ENCODE measurements at places on chromosomes 3 and 15. TPM values are rescaled to one million over a fixed set of nuclear protein-coding genes. Genes with fewer than 3 reads are reported as not detected.

RBPMS2 gene
- 8.3 TPM for total RNA-seq

DBR1 gene
- total RNA-seq, result 24.8 TPM

ZMYND10 gene
- 0.27 TPM for total RNA-seq

DCLK3 gene
- not detected for total RNA-seq

ZNF609 gene
- total RNA-seq, result 57.8 TPM

P2RY1 gene
- 16.0 TPM for total RNA-seq

EPHB3 gene
- 6.0 TPM for total RNA-seq

WDR93 gene
- total RNA-seq, result 1.0 TPM

C15orf62 gene
- 1.1 TPM for total RNA-seq

ZNF80 gene
- not detected for total RNA-seq

CCDC54 gene
- not detected for total RNA-seq

GTPBP8 gene
- total RNA-seq, result 43.7 TPM

- no peaks in the 10 kb centered on the region for H3K36me3 ChIP-seq
- no peak overlapping the region for H3K27ac ChIP-seq
- H3K4me1 ChIP-seq, result no peaks in the 10 kb centered on the region
- no peaks in the 10 kb centered on the region for H3K27me3 ChIP-seq
- H3K4me3 ChIP-seq, result no peak overlapping the region
Observed at GRCh38 chr3:117586161-117586560, 876.6 kb downstream of the TUSC7 start.

GRCh38 chr3:55697177-55697865 is 210.2 kb upstream of the WNT5A start:
- no peaks in the 10 kb centered on the region for H3K36me3 ChIP-seq
- no peak overlapping the region for H3K27ac ChIP-seq
- H3K4me3 ChIP-seq, result no peak overlapping the region
- H3K27me3 ChIP-seq, result no peaks in the 10 kb centered on the region
- H3K4me1 ChIP-seq, result no peaks in the 10 kb centered on the region
- DNase-seq, result no peak

DNA sequence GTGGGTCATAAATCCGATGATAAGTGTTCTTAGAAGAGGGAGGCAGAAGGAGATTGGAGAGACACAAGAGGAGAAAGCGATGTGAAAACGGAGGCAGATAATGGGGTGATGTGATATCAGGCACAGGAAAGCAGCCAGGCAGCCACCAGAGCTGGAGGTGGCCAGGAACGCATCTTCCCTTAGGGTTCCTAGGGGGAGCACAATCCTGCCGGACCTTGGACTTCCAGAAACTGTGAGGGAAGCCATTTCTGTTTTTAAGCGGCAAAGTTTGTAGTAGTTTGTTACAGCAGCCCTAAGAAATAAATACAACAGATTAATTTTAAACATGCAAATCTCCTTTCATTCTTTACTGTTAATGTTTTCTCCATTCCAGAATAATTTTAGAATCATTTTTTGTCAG is 259.9 kb upstream of the TMC3 start:
- no peaks in the 10 kb centered on the region for H3K36me3 ChIP-seq
- no peak overlapping the region for H3K27ac ChIP-seq
- H3K4me1 ChIP-seq, result no peaks in the 10 kb centered on the region
- H3K4me3 ChIP-seq, result no peak overlapping the region
- no peaks in the 10 kb centered on the region for H3K27me3 ChIP-seq

DNA sequence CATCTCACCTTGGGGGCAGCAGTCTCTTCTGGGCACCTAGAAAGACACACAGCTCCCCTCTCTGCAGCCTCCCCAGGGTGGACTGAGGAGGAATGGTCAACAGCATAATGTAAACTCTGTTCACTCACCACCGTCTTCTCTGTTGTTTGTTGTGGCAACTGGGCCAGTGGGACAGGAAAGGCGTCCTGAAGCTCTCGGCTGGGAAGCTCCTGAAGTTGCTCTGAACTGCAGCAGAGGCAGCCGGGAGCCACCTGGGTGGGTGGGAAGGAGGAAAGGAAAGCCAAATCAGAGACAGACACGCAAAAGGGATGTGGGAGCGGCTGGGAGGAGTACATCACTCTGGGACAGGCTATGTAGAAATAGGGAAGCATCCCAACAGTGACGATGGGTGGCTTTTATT is 52.7 kb downstream of the MYLK start:
- no peaks in the 10 kb centered on the region for H3K36me3 ChIP-seq
- no peak overlapping the region for H3K4me3 ChIP-seq
- H3K27ac ChIP-seq, result no peak overlapping the region
- no peaks in the 10 kb centered on the region for H3K4me1 ChIP-seq
- no peak for DNase-seq

DNA sequence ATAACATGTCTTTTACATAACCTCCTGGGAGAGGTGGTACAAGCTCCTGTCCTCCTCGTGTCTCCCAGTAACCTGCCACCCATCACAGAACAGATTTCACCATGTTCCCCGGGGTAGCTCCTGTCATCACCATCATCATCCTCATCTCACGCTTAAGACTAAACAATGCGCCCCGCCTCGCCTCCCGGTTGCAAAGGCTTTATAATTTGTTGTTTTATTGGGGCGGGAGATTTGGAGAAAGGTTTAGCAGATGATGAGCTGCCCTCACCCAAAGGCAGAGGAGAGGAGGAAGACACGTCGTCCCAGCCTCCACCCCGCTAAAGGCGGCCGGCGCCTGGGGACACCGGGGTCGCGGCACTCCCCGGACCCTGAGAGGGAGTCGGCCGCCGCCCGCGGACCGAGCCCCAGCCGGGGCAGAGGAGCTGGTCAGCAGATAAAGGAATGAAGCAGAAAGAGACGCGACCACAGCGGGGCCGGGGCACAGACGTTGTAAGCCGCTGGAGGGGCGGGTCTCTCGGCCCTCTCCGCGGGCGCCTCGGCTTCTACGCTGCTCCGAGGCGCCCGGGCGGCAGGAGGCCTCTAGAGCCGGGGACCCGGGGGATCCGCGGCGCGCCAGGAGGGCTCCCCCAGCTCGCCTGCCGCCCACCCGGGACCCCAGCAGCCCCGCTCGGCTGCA is 589 bp downstream of the HERC1 start:
- H3K4me3 ChIP-seq, result peak overlapping the region; percentile 86
- no peaks in the 10 kb centered on the region for H3K4me1 ChIP-seq
- DNase-seq, result peak; percentile 22
- no peaks in the 10 kb centered on the region for H3K36me3 ChIP-seq
- H3K27ac ChIP-seq, result peak overlapping the region; percentile 94
- no peaks in the 10 kb centered on the region for H3K27me3 ChIP-seq

DNA sequence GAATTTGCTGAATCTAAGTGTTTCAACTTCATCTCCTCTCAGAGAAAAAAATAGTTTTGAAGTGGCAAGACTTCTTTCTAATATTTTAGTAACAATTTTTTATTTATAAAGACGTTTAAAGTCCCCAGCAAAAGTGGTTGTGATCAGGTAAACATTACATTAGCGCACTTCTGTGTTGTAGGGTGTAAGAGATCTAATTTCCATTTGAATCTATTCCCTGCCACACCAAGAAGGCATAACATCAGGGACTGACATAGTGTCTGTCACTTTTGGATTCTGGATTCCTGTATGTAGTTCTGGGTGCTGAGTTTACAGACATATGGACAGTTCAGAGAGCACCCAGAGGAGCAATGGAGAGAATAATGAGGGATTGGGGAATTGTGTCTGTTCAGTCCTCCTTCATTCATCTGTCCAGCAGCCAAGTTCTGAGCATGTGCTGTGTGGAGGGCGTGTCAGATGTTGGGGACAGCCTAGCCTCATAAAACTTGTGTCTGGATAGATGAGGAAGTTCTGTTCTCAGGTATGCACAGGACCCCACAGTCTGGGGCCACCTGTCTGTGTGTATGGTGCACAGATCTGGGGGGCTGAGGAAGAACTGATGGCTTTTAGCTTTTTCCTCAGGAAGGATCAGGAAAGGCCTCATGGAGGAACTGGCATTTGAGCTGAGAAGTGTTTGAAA is 65.6 kb downstream of the MAP2K5 start:
- no peaks in the 10 kb centered on the region for H3K36me3 ChIP-seq
- H3K4me1 ChIP-seq, result no peaks in the 10 kb centered on the region
- no peaks in the 10 kb centered on the region for H3K27me3 ChIP-seq
- H3K27ac ChIP-seq, result no peak overlapping the region
- DNase-seq, result peak; percentile 52

- H3K4me1 ChIP-seq, result no peaks in the 10 kb centered on the region
- no peaks in the 10 kb centered on the region for H3K36me3 ChIP-seq
- H3K27me3 ChIP-seq, result no peaks in the 10 kb centered on the region
- DNase-seq, result no peak
Observed at GRCh38 chr15:30827625-30828303, 76.0 kb upstream of the FAN1 start.

GRCh38 chr15:71678191-71678590 is 132.2 kb upstream of the NR2E3 start:
- H3K27ac ChIP-seq, result no peak overlapping the region
- no peaks in the 10 kb centered on the region for H3K36me3 ChIP-seq
- H3K4me1 ChIP-seq, result peaks cover 5% of the 10 kb centered on the region
- H3K27me3 ChIP-seq, result no peaks in the 10 kb centered on the region

GRCh38 chr15:101506491-101506890 is 17.0 kb upstream of the PCSK6 start:
- H3K27ac ChIP-seq, result no peak overlapping the region
- no peaks in the 10 kb centered on the region for H3K4me1 ChIP-seq
- H3K36me3 ChIP-seq, result no peaks in the 10 kb centered on the region
- no peak overlapping the region for H3K4me3 ChIP-seq
- DNase-seq, result no peak
- H3K27me3 ChIP-seq, result no peaks in the 10 kb centered on the region

DNA sequence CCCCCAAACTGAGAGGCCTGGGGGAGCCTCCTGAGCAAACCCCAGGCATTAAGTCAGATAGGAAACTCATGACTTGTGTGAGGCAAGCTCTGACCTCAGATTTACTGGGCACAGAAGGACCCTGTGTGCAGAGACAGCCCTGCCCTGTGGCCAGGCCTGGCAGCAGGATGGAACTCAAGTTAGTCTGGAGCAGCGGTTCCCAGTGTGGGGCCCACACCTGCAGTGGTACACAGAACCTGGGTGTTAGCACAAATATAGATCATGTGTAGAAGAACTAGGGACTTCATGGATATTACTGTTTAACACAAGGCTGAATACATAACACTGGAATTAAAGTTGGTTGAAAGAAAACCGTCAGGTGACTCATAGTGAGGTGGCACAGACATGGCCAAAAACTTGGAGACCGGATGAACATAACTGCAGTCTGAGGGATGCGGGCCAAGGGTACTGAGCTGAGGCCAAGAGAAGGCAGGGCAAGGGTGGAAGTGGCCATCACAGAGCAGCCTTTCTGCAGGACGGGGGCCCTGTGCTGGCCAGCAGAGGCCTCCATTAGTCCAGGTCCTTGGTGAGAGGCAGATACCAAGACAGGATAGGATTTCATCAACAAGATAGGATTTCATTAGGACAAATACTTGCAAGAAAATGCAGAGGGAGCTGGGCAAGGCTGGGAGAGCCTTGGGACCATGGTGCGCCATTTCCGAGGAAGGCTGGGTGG is 40.9 kb downstream of the IRAK2 start:
- no peaks in the 10 kb centered on the region for H3K27me3 ChIP-seq
- no peak overlapping the region for H3K4me3 ChIP-seq
- DNase-seq, result no peak
- no peak overlapping the region for H3K27ac ChIP-seq
- no peaks in the 10 kb centered on the region for H3K4me1 ChIP-seq

DNA sequence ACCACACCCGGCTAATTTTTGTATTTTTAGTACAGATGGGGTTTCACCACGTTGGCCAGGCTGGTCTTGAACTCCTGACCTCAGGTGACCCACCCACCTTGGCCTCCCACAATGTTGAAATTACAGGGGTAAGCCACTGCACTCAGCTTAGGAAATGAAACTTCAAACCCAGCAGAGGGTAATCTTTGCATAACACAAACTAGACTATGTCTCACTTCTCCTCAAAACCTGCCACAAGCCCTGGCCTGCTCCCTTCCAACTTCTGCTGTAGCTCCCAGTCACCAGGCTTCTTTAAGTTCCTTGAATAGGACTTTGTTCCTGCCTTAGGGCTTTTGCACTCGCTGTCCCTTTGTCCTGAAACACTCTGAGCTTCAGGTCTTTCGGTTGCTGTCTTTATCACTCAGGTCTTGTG is 39.2 kb upstream of the SEMA4B start:
- H3K4me3 ChIP-seq, result no peak overlapping the region
- H3K36me3 ChIP-seq, result no peaks in the 10 kb centered on the region
- peaks cover 14% of the 10 kb centered on the region for H3K4me1 ChIP-seq
- DNase-seq, result peak; percentile 23
- H3K27ac ChIP-seq, result peak overlapping the region; percentile 51

DNA sequence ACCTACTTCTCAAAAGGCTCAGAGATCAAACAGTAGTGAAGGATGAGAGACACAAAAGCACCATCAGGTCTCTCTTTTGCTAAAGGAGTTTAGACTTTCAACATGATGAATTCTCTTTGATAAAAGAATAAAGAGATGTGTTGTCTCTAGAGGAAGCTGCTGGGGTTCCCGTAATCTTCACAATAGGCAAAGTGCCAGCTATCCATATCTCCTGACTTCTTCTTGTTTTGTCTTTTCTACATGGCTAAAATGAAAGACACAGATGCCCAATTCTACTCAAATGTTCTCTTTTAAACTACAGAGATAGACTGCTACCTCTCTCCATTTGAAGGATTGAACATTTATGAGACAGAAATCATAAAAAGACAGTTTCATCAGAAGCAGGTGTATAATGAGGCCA is 38.4 kb upstream of the TUSC7 start:
- H3K4me1 ChIP-seq, result no peaks in the 10 kb centered on the region
- DNase-seq, result no peak
- no peaks in the 10 kb centered on the region for H3K36me3 ChIP-seq
- H3K4me3 ChIP-seq, result no peak overlapping the region
- no peaks in the 10 kb centered on the region for H3K27me3 ChIP-seq

- no peak overlapping the region for H3K27ac ChIP-seq
- H3K4me3 ChIP-seq, result no peak overlapping the region
- no peaks in the 10 kb centered on the region for H3K36me3 ChIP-seq
- H3K4me1 ChIP-seq, result no peaks in the 10 kb centered on the region
- no peak for DNase-seq
- no peaks in the 10 kb centered on the region for H3K27me3 ChIP-seq
Observed at GRCh38 chr3:175593331-175593730, 734.2 kb downstream of the NAALADL2 start.

GRCh38 chr15:90327311-90327710 is 24.8 kb upstream of the ZNF774 start:
- H3K36me3 ChIP-seq, result no peaks in the 10 kb centered on the region
- no peak overlapping the region for H3K4me3 ChIP-seq
- no peaks in the 10 kb centered on the region for H3K27me3 ChIP-seq
- no peak for DNase-seq
- H3K4me1 ChIP-seq, result no peaks in the 10 kb centered on the region

DNA sequence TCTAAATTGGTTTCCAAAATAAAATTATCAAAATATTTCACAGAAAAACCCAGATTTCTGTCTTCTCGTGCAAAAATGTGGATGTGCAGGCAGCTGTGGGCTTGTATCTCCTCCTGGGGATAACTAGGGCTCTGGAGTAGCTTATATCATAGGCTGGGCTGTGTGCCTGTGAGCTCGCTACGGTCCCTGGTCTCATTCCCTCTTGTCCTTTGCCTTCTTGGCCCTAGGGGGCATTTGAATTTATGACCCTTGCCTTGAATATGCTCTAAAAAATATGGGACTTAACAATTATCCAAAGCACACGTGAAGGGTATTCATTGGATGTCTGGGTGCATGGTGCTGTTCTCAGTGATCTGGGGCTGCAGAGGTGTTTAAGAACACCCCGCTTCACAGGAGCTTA is 132.6 kb downstream of the PDZRN3 start:
- no peak overlapping the region for H3K27ac ChIP-seq
- DNase-seq, result no peak
- H3K36me3 ChIP-seq, result no peaks in the 10 kb centered on the region
- no peak overlapping the region for H3K4me3 ChIP-seq

All from Peyer's patch (tissue), 4 donors.